ENCODE measurements at places on chromosomes 16 and 17.

DNA sequence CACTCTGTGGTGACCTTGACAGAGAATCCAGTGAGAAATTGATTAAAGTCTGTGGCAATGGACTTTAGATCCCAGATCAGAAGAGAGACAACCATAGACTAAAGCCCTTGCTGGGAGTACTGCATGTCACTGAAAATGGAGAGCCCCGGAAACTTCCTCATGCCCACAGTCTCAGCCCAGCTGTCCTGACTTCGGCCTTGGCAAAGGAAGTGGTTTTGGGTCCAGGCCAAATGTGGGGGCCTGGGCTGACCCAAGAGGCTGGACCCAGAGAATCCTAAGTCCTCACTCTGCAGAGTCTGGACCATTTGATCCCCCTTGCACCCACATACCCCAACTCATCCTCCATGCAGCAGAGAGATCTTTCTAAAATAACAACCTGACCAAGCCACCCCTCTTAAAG is 4.7 kb upstream of the BEAN1 start:
- no peak for DNase-seq

DNA sequence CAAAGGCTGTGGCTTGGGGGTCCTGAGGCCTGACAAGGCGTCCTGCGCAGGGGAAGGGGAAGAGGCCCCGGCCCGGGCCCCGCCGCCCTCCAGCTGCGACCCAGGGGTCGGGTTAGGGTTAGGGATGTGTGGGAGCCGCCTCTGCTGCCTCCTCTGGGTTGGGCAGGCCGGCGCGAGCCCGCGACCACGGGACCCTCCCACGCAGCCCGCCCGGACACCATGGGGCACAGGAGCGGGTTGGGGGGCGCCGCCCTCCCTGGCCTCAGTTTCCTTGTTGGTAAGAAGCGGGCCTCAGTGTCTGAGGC is 386 bp downstream of the CIAO3 start:
- no peak for DNase-seq

GRCh38 chr17:2094891-2095535 is 40.1 kb downstream of the HIC1 start:
- peak; percentile 68 for DNase-seq

- peak; percentile 36 for DNase-seq
Observed at GRCh38 chr17:68318103-68318991, 27.1 kb downstream of the ARSG start.

- DNase-seq = no peak
Observed at GRCh38 chr16:52384378-52384777, 162.6 kb downstream of the TOX3 start.

DNA sequence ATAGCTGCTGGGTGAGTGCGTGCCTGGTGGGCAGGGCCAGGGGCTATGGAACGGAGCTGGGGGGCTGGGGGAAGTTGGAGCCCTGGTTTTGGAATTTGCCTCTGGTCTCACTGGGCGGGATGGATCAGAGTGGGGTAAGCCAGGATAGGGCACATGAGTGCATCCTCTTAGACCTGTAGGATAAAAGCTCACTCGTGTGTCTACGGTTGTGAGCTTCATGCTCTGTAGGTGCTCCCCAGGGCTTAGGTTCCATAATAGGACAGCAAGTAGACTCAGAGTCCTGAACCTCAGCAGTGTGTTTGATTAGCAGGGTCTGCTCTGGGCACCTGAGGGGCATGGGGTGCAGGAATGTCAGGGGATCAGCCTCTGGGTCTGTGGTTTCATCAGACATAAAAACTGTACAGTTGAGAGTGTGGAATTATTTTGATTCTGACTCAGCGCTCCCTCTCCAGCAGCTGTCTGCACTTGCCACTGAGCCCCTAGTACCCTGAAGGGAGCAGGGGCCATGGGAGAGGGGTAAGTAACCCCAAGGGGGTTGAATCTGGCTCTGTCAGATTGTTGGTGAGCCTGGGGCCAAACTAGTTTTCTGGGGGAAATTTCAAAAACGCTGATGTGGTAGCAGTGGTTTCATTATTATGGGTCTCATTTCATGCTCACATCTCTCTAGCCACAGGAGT is 84.2 kb upstream of the LGALS9 start:
- DNase-seq = no peak

DNA sequence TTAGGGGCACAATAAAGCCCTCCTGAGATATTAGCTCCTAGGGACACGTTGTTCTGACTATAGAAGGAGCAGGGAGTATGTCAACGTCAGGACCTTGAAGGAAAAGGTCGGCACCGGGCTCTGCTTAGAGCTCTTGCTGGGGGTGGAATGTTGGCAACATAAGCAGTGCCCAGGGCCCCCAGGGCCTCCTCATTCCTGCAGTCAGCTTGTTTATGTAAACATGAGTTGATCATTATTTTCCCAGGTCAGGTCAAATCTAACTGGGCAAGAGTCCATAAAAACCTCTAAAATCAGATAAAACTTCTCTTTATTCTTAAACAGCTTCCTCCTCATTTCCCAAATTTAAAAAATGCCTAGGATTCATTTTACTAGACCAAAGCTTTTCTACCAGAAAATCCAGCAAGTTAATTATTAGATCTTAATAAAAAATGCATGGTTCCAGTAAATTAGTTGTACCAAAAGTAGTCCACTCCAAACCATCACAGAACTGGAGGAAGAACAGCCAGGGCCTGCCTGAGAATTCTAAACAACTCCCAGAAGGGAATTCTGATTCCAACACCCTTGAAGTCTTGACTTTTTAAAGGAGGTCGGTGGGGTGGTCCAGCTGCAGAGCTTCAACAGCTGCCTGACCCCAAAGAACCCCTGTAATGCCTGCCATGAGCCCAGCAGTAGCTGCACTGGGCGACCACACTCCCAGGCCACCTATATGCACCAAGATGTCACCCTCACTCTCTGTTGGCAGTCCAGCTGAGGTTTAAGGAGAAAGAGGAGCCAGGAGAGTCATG is 54.3 kb downstream of the AMFR start:
- no peak for DNase-seq

- no peak for DNase-seq
Observed at GRCh38 chr16:55333684-55334083, 9.7 kb downstream of the IRX6 start.

DNA sequence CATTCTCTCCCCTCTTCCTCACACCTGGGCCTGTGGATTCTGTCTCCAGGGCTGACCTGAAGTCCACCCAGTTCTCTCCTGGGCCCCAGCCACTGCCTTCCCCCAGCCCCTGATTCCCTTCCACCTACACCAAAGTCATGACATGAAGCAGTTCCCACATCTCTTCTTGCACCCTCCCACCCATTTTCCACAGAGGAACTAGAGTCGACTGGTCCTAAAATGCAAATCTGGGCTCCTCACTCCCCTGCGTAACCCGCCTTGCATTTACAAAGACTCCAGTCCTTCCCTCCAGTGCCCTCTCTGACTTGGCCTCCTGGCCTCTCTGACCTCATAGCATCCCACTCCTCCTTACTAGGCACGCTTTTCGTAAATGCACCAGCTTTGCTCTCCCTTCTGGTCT is 14.8 kb downstream of the COX6A2 start:
- DNase-seq = no peak

GRCh38 chr17:2174014-2174413 is 119.1 kb downstream of the HIC1 start:
- no peak for DNase-seq

- no peak for DNase-seq
Observed at GRCh38 chr17:78892520-78892919, 10.5 kb downstream of the CEP295NL start.

DNA sequence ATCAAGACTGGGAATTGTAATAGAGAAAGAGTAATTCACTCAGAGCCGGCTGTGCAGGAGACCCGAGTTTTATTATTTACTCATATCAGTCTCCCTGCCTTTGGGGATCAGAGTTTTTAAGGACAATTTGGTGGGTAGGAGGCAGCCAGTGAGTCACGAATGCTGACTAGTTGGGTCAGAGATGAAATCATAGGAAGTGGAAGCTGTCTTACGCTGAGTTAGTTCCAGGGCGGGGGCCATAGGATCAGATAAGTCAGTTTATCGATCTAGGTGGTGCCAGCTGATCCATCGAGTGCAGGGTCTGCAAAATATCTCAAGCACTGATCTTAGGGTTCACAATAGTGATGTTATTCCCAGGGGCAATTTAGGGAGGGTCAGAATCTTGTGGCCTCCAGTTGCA is 20.2 kb upstream of the GUCY2D start:
- DNase-seq = no peak

DNA sequence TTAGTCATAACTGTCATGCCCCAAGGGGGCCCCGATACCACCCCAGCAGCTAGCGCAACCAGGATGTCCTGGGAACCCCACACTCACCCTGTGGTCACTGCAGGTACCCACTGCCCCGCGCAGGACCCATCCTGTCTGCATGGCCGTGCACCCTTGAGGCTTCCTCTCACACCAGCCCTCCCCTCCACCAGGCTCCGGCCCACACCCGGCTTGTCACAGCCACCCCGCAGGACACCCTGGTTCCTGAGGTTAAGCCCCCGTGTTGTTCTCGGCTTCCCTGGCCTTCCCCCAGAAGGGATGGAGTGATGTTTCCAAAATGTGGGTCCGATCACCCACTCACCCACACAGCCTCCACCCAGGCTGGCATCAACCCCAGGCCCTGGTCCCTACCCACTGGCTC is 7.5 kb downstream of the DNASE1L2 start:
- DNase-seq = no peak

- DNase-seq = no peak
Observed at GRCh38 chr17:9986754-9987382, 81.8 kb upstream of the RCVRN start.

- DNase-seq = no peak
Observed at GRCh38 chr16:11481987-11482386, 104.7 kb downstream of the LITAF start.

- DNase-seq = no peak
Observed at GRCh38 chr16:19212059-19212458, 44.0 kb downstream of the SYT17 start.

DNA sequence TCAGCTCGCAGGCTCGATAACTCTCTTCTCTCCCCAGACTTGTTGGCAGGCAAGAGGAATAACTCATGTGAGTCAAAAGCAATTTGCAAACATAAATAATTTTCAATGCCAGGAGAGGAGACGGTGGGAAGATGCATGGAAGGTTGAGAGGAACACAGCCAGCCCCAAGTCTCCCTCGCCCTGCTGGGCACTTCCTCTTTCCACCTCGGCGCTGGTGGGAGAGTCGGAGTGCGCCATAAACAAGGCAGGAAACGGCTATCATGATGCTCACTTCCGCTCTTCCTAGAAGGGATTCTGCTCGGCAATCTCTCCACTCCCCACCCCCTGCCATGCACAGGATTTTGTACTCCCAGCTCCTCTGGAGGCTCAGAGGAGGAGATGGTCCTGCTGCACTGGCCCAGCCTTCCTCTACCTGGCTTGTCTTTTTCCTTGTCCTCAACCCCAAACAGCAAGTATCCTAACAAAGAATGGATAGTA is 13.0 kb downstream of the CBX4 start:
- DNase-seq = no peak

DNA sequence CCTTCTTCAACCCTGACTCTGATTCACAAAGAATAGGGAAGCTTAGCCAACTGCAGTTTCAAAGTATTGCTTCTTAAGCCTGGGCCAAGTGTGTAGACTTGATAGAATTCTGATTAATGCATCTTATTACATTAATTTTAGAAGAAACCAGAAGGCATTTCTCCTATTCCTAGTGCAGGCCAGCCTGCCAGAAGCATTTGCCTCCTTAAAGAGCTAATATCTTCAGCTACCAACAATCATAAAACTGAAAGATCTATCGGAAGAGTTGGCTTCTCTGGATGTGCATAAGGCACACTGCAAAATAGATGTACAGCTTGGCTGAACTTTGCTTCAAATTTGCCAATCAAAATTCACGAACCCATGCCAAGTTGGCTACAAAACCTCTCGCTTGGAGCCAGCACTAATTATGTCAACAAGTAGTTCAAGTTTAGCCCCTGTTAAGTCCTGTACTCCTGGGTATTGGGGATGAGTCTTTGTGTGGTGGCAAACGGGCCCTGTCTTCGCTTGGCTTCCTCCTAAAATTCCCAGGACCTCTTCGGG is 717.8 kb downstream of the WWOX start:
- no peak for DNase-seq

GRCh38 chr17:81094509-81095382 is 59.8 kb downstream of the BAIAP2 start:
- DNase-seq = no peak

GRCh38 chr17:78793415-78793814 is 11.3 kb upstream of the CYTH1 start:
- DNase-seq = no peak

DNA sequence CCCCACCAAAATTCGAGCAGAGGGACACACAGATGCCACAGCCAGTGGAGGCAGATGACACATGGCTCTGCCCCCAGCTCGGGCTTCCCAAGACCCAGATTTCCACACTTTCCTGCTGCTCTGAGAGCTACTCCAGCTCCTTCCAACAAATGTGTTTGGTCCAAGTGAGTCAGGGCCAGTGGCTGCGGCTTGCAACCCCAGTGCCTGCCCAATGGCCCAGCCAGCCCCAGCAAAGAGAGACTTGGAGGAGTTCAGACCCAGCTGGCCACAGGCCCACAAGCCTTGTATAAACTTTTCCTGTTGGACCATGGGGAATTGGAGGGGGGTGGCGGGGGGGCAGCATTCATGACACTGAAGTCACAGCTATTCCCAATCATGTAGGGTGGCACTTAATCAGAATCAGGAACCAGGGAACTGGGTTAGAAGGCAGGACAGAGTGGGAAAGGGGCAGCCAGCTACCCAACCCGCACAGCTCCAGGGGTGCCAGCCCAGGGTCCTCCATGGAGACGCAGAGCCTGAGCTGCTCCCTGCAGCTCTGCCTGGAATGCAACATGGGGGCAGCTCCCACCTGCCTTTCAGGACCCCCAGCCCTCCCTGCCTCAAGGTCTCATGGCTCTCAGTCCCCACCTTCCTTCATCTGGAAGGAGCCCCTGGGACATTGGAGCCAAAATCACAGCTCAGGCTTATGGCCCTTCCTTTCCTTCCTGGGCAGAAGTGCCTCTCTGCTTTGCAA is 17.5 kb upstream of the C16orf78 start:
- DNase-seq = no peak

GRCh38 chr16:80623376-80623775 is 82.6 kb downstream of the DYNLRB2 start:
- DNase-seq = no peak

GRCh38 chr16:67426950-67427349 is 4.0 kb upstream of the HSD11B2 start:
- no peak for DNase-seq

- DNase-seq = no peak
Observed at GRCh38 chr16:55133654-55134053, 190.3 kb upstream of the IRX6 start.

GRCh38 chr17:31487648-31488263 is 96.3 kb downstream of the RAB11FIP4 start:
- DNase-seq = peak; percentile 94
